ENCODE measurements at places on chromosomes 3 and 15. TPM values are rescaled to one million over a fixed set of nuclear protein-coding genes. Genes with fewer than 3 reads are reported as not detected.
A peak's percentile ranks its signal among the peaks of the same experiment; 100 is the strongest.

DNA sequence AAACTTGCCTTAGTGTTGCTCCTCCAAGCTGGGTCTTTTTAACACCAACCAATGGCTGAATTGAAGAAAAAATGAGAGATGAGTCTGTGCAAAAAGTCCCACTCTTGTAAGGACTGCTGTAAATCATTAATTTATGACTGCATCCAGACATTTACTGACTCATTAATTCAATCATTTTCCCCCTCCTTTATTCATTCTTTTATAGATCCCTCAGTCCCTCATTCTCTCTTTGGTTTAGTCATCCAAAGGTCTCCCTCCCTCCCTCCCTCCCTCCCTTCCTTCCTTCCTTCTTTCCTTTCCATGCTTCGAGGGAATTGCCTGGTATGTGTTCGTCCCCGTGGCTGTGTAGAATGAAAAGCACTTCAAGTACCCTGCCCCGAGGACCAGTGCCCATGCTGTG lies 35.3 kb upstream of the MRPS22 start:
- DNase-seq, result no peak

DNA sequence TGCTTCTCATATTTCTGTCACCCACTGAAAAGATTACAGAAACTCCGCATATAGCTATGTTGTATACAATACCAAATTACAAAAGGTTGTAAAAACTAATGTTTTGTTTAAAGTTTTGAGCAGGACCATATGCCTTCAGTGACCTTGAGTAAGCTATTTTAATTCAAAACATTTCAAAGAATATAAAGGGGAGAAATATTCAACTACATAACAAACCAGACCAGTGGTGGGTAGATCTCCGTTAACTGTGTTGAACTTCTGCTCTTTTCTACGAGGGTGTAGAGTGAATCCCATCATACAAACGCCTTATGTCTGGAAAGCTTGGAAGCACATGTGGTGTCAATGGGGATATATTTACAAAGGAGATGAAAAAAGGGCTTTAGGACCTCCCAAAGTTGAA lies 68.4 kb upstream of the NR2F2 start:
- no peak for DNase-seq

GRCh38 chr3:28743831-28744230 lies 395.2 kb upstream of the AZI2 start:
- DNase-seq, result peak; percentile 68

- no peak for DNase-seq
Measured at GRCh38 chr3:50352781-50353180, 2.1 kb downstream of the CYB561D2 start.

GRCh38 chr3:87260270-87260669 lies 16.1 kb downstream of the POU1F1 start:
- DNase-seq, result peak; percentile 4

DNA sequence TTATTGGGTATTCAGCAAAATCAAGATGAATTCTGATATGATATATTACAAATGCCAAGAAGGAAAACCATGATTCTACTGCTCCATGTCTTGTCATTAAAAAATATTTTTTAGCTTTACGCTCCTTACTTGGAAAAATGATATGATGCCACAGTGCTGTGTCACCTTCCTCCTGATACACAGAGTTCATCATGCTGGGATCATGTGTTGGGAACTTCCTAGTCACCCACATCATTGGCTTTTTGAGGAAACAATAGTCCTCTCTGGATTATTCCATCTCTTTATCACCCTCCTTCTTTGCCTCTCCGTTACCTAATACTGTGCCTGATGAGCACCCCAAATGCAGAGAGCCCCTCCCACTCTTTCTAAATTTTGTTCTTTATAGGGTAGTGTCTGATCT lies 94.3 kb upstream of the PFN2 start:
- DNase-seq, result no peak

GRCh38 chr3:23994244-23994569 lies 49.1 kb downstream of the NR1D2 start:
- no peak for DNase-seq

DNA sequence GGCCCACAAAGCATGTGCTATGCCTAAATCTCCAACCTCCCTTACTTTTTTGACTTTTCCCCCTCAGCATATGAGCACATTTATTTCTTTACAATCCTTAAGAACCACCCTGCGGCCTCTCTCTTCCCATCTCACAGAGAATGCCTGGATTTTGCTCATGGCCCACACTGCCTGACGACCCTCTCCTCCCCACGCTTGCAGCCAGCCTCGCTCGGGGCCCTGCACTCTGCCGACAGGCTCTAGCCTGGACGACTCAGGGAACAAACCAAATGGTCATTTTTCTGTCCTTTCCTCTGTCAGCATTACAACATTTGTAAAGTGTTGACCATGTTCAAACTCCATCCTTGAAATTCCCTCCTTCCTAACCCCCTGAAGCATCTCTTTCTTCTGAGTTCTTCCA lies 11.7 kb downstream of the HES1 start:
- DNase-seq, result no peak

DNA sequence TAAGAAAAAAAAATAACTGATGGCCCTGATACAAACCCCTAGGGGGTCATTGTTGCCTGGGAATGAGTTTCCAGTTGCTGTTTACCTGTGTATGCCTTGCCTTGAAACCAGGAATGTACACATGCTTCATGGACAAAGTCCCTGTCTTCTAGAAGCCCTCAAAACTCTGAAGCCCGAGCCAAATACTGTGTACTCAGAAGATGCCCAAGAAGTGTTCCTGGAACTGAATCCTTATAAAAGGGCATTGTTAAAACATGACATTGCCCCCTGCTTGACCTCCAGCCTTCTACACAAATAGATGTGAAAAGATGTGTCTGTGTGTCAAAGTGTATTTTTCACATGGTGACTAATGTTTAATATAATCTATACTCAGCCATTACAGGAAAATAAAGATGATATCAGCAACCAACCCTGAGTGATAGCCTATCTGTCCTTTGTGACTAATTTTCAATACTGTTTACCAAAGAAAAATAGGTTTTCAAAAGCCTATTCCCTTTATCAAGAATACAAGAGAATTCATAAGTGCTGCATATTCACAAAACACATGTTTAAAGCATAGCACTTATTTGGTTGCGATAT lies 325.9 kb downstream of the MECOM start:
- no peak for DNase-seq

GRCh38 chr3:71064956-71065763 lies 518.4 kb downstream of the FOXP1 start:
- DNase-seq, result no peak

GRCh38 chr3:190387578-190388213 lies at the start of gene CLDN16:
CLDN16 (plus strand) TSS chr3:190388163; CDS start chr3:190388330, 167 bp downstream.
- no peak for DNase-seq

DNA sequence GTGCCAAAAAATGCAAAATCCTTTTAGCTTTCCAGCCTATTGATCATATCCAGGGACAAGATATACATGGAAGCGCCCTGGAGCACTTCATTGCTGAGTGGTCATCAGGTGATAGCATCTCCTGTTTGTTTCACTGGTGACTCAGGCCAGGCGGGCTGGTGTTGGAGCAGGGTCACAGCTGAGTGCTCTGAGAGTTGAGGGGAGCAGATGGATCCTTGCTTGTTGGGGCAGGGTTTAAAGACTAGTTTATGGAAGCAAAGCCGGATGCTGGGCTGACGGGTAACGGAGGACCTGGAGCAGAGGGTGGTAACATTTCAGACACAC lies 405.0 kb upstream of the TPM1 start:
- DNase-seq, result no peak

DNA sequence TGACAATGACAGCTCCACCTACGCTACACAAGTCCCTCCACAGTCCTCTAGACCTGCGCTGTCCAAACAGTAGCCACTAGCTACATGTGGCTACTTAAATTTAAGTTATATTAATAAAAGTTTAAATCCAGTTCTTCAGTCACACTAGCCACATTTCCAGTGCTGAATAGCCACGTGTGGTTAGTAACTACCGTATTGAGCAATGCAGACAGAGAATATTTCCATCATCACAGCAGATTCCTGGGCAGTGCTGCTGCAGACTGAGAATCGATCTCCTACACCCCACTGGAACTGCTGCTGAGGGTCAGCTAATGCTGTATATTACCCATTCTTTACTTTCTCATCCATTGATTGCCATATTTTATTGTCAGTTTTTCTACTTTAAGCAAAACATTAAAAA lies 40.9 kb downstream of the HDC start:
- no peak for DNase-seq

DNA sequence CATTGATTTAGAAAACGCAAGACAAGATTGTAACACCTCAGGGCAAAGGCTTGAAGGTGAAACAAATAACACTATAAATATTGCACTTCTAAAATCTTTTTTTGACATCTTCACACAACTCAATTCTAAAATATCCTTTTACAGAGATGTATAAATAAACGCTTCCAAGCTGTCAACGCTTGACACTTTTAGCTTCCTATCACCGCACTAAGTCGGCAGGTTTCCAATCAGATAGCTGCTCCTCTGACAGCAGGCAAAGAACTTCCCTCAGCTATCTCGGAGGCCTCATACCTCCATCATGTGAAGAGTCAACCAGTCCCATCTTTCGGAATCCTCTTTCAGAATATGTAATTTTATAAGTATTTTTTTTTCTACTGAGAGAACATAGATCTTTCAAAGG lies 71.0 kb downstream of the PCOLCE2 start:
- no peak for DNase-seq

The GPR149 gene
- not detected for total RNA-seq

The CYP1A1 gene
- 2.3 TPM for total RNA-seq

The HEXA gene
- 93.0 TPM for total RNA-seq

The SHF gene
- total RNA-seq, result 2.7 TPM

The CPN2 gene
- not detected for total RNA-seq

The TEX9 gene
- total RNA-seq, result 9.5 TPM

The ALDH1A3 gene
- 54.3 TPM for total RNA-seq

The PCBP4 gene
- 31.0 TPM for total RNA-seq

The CHDH gene
- total RNA-seq, result 0.02 TPM

The COL6A6 gene
- total RNA-seq, result not detected

The ZPLD1 gene
- 0.06 TPM for total RNA-seq

Measured in H4 (cell line).